Activated CD8-positive, alpha-beta memory T cell treated with anti-CD3 and anti-CD28 coated beads for 36 hours (primary cell): ENCODE measurements at places on chromosomes 1 and 21. TPM values are rescaled to one million over a fixed set of nuclear protein-coding genes. Genes with fewer than 3 reads are reported as not detected.

Gene RCSD1
- 44.1 TPM for total RNA-seq

Gene LCE3E
- total RNA-seq = not detected

Gene CSF3R
- not detected for total RNA-seq

Gene IBA57
- 12.6 TPM for total RNA-seq

Gene PLA2G2C
- 0.04 TPM for total RNA-seq

Gene FCGR3A
- not detected for total RNA-seq
